ENCODE measurements at places on chromosomes 12 and 14. TPM values are rescaled to one million over a fixed set of nuclear protein-coding genes. Genes with fewer than 3 reads are reported as not detected.

The CBLN3 gene
- total RNA-seq = 3.3 TPM

The RDH12 gene
- total RNA-seq = not detected

The KRT81 gene
- total RNA-seq = not detected

The LRP1-AS gene
- not detected for total RNA-seq

The CRIP1 gene
- 41.8 TPM for total RNA-seq

The AMN gene
- total RNA-seq = not detected

The SLC41A2 gene
- total RNA-seq = 43.8 TPM

The TAS2R9 gene
- not detected for total RNA-seq

The SUOX gene
- 44.5 TPM for total RNA-seq

Data from subcutaneous adipose tissue (tissue), 4 donors.